ENCODE measurements at places on chromosomes 1 and 21.

- no peak for DNase-seq
Observed at GRCh38 chr1:32741059-32741412, 38.5 kb upstream of the SYNC start.

- no peak for DNase-seq
Observed at GRCh38 chr1:23614032-23614660, 54.8 kb upstream of the ID3 start.

DNA sequence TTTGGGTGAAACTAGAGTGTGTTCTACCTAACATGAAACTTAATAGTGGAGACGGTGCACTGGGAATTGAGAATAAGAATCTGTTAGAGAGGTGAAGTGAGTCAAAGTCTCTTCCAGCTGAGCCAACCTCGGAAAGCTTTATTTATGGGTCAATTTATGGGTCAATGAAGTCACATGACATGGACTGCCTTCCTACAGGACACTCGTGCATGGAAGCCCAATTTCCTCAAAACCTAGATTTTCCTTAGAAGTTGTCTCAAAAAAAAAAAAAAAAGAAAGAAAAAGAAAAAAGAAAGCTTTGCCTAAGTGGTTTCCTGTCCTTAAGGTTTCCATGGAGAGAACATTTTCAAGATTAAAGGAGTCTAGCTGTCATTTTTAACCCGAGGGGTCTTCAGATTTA, 26.7 kb downstream of the CACHD1 start:
- DNase-seq, result no peak

- DNase-seq, result no peak
Observed at GRCh38 chr1:11790880-11791715, 14.7 kb downstream of the MTHFR start.

DNA sequence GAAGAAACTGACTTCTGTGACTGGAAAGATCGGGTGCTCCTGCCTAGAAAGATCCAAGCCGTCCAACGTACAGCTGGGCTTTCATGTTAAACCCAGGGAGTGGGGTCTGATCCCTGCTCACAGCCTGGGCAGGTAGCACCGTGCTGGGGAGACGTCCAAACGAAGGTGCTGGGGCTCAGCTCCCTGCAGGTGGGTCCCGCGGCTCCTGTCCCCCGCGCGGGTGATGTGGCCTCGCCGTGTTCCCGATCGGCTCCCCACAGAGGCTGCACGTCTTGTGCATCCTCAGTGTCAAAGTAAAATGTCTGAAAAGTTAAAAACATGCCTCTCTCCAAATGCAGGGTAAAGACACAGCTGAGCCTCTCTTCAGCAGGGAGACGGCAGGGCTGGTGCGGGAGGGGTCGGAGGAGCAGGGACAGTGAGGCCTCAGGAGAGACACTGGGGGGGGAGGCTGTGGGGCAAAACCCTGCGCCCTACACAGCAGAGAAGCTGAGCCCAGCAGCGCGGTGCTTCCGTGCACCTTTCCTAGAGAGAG, 40.1 kb upstream of the COL6A2 start:
- no peak for DNase-seq

DNA sequence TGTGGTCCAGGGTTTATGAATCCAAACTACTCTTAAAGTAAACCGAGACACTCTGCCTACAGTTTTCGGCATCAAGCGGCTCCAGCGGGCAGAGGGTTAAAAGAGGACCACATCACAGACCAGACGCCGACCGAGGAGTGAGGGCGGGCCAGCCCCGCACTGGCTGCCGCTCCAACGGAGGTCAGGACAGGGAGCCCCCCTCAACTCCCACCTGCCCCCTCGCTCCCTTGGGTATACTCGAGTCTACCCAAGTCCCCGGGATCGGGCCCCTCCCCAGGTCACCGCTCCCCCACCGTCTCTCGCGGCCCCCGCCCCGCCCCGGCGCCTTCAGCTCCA, 312 bp downstream of the ARNT start:
- DNase-seq, result peak; percentile 22

DNA sequence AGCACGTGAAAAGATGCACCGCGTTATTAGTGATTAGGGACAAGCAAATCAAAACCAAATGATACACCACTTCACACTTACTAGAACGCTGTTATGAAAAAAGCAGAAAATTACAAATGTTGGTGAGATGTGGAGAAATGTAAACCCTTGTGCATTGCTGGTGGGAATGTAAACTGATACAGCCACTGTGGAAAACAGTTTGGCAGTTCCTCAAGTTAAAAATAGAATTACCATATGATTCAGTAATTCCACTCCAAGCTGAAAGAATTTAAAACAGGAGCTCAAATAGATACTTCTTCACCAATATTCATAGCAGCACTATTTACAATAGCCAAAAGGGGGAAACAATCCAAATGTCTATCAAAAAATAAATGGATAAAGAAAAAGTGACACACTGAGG, 10.3 kb upstream of the EVI5 start:
- no peak for DNase-seq

DNA sequence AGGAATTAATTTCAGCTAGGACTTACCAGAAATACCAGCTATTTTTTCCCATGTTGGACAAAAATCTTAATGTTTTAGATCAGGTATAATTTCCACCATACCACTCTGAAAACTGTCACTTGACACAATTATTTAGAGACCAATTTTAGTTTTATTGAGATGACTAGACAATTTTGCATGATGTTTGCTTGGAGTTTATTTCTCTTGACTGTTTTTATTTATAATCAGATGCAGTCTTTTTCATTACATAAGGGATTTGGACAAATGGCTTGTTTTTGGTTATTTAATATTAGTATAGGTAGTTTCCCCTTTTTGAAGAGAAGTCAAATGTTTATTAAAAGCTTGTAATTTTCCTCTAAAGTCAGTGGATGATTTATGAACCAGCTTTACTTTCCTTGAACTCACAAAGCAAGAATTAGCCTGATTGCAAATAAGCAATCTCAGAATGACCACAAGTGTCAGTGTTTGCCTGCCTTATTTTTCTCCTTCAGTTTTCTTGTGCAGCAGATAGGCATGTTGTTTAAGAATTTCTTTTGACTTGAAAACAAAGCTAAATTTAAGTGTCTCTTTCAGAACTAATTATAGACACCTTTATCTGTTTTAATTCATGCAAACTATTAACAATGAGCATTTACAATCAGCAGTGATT, 3.8 kb upstream of the B3GALT2 start:
- no peak for DNase-seq

- DNase-seq, result no peak
Observed at GRCh38 chr1:64974288-64974825, 8.0 kb upstream of the JAK1 start.

DNA sequence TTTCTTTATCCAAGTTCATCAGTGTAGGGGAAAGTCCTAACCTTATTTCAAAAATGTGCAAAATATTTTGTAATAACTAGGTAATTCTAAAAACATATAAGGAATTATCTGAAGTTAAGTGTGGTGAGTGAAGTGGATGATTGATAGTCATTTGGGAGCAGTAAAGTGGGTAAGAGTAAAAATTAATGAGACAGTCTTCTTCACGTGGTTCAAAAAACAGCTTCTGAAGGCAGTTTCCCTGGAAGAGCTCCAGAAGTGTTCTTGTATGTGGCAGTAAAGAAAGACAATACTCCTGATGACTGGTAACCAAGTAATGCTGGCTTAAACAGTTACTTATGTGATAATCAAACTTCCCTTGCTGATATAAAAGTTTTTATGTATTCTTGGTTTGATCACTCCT, 50.3 kb downstream of the LEPR start:
- DNase-seq, result no peak

DNA sequence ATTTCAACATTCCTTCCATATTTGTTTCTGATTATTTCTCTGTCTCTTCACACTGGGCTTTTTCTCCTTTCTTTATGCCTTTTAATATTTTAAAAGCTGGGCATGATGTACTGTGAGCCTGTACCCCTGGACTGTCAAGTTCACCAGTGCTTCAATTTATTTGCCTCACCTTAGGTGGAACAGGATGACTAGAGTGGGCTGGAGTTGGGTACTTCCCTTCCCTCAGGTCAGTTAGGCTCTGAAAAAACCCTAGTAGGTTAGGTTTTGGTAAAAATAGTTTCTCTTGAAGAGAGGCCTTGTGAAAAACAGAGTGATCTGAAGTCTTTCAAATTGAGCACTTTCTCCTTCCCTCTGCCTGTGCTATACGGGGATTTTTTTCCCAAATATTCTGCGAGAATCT, 163.0 kb upstream of the LYPLAL1 start:
- DNase-seq, result no peak

GRCh38 chr1:182754543-182755314, 34.8 kb upstream of the NPL start:
- no peak for DNase-seq

GRCh38 chr1:27525296-27526272, 35.6 kb upstream of the WASF2 start:
- DNase-seq, result no peak

DNA sequence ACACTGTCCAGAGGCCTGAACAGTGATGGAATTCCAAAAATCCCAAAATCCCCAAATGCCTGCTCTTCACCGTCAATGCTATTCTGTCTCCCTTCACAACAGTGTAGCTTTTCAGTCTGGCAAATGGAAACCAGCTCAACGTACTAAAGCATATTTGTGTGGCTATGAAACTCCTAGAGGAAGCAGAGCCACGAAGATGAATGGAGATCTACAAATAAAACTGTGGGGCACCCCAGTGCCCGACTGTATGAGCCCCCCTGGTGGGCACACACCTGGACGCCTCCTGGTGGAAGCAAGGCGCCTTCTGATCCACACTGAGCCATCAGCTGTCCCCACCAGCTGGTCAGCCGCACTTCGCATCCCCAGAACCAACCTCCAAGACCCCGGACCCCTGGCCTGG, 129.1 kb upstream of the SOD1 start:
- no peak for DNase-seq

DNA sequence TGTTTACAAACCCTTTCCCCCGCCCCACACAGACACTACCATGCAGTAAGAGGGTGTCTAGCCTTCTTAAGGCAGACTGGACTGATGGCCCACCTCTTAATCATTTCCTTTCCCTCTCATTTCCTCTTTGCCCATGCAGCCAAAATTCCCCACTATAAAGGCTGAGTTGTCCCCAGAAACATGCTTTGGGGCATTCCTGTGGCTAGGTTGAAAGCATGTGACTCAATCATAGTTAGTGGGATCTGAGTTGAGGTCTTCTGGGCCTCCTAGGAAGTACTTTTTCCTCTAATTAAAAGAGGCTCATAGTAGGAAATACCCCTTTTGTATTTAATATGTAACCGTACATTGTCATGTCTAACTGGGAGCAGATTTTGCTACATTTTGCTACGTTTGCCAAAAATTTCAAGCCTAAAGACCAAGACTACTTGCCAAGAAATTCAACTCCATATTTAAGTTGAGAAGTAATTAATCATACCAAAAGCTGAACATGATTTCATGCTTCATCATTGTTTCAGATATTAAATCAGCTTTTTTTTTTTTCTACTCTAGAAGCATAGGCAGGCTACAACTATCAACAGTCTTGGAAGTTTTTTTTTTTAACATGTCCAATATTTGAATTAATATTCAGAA, 174.7 kb downstream of the ADGRL4 start:
- peak; percentile 97 for DNase-seq

DNA sequence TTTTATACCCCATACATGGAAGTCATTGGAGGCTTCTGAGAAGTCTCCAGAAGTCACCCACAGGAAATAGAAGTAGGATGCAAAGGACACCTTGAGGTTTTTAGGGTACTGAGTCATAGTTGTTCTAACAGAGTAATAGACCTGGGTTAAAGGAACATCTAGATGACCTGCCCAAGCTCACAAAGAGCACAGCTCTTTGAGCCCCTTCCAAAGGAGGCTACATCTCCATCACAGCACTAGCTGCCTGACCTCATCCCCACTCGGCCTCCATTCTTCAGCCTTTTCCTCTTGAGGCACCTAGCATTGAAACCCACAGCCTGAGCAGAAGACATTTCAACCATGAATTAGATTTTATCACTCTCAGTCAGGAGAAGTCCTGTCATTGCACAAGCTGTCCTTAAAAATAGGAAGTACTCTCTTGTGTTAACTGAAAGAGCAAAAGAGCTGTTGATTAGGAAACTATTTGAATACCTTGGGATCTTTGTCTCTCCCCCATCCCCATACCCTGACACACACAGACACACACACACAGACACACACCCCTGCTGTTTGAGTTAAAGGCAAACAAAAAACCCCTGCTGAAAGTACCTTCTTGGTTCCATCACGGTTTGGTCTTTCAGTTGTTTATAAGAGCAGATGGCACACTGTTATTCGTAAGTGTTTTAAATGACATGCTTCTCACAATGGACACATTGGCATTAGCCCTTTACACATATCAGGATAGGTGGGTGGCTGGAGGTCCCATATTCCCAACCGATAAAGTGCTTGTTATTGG, 22.2 kb downstream of the MKNK1 start:
- no peak for DNase-seq

GRCh38 chr1:39322431-39322830, 117.9 kb downstream of the MACF1 start:
- DNase-seq, result no peak

GRCh38 chr1:115951560-115951959, 24.8 kb upstream of the SLC22A15 start:
- no peak for DNase-seq

DNA sequence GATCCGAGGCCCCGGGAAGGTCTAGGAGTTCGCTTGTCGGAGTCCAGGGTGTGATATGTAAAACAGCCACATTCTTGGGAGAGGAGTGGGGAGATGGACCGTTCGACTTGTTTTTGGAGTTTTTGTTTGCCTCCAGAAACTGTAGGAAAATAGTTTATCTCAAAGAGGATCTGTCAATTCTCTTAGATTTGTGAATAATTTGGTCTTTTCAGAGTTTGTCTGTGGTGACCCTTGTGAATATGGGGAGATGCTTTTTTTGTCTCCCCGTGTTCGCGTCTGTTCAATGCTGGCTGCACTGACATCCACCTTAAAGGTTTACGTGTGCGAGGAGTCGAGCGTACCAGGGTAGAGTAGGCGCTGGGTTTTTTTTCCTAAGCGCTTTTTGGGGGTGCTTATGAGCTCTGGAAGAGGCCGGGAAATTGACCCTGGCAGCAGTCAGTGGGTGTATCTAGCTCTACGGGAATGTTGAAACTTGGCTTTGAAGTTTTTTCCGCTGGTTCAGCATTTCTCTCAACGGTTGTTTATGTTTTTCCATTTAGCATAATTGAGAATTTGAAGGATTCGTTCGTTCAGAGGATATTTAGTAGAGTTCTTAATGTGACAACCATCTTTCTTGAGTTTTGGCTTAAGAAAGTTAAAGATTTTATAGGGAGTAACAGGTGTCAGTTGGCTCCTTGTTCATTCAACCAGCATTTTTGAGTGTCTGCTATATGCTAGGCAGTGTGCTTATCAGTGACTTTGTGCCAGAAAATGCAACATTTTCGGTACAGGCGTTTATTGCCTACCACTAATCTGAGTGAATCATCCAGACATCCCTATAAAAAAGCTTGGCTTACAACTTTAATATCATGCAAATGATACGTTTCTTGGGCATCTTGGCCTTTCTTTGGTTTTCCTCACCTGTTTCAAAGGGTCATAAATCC, 1.2 kb downstream of the SZRD1 start:
- no peak for DNase-seq
